ENCODE measurements at places on chromosomes 3 and 15.

DNA sequence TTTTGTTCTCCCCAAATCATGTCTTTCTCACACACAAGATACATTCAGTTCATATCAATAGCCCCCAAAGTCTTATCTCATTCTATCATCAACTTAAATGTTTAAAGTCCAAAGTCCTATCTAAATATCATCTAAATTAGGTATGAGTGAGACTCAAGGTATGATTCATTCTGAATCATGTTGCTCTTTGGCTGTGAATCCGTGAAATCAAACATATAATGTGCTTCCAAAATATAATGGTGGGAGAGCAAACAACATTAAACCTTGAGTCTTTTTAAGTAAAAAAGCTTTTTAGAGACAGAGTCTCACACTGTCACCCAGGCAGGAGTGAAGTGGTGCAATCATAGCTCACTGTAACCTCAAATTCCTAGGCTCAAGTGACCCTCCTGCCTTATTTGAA is 139.1 kb downstream of the SAMMSON start:
- DNase-seq, result no peak

DNA sequence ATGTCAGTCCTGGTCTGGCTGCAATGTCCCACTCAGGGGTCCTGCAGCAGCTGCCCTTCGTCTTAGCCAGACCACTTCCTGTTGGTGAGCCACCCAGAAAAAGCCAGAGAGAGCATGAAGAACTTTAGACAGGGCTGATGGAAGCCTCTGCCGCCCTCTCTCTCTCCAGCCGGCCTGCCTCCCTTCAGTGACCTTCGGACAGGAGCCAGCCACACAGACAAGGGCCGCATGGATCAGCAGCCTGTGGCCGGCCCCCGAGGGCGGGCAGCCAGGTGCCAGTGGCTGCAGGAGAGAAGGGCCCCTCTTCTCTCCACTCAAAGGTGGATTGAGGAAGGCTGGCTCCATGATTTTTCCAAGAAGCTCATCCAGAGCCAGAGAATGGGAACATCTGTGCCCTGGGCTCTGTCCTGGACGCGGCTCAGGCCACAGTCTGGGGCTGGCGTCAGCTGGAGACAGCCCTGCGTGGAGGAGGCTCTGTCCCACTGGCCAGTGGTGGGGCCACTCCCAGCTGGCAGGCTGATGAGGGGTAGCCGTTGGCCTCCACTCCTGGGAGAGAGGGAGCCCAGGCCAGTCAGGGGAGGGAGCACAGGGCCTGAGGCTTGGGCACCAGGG is 42.9 kb downstream of the ISG20 start:
- no peak for DNase-seq

GRCh38 chr15:88904257-88904623 is 8.9 kb upstream of the HAPLN3 start:
- no peak for DNase-seq

DNA sequence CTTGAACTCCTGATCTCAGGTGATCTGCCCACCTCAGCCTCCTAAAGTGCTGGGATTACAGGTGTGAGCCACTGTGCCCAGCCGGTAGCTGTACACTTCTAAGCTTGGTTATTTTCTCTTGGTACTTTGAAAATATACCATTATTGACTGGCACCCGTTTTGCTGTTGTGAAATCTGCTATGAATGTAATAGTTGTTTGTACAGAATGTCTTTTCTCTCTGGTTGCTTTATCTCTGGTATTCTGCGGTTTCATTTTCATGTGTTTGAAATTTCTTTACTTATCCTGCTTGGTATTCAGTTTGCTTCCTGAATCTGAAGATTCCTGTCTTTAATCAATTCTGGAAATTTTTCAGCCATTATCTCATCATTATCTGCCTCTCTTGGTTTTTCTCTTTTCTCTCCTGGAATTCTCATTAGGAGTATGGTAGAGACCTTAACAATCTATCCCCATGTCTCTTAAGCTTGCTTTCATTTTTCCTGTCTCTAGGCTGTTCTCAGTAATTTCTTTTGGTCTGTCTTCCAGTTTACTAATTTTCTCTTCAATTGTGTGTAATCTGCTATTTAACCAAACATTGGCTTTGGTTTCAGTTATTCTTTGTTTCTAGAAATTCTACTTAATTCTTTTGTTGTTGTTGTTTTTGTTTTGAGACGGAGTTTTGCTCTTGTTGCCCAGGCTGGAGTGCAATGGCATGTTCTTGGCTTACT is 2.8 kb upstream of the PAK2 start:
- no peak for DNase-seq

DNA sequence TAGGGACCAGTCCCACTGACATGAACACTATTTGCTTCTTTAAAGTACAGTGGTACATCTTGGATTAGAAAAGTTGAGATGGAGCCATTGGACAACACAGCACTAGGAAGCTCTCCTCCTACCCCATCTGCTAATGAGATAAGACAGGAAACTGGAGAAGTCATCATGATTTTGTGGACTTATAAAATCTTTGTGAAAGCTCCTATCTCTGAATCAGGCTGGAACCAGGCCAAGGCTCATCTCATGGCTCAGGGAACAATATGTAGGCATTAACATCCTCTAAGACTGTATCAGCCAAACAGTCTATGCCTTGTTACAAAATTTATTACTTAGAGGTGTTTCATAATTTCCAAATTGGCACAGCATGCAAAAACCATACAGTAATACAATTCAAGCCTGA is 84.1 kb downstream of the BOC start:
- DNase-seq, result no peak

DNA sequence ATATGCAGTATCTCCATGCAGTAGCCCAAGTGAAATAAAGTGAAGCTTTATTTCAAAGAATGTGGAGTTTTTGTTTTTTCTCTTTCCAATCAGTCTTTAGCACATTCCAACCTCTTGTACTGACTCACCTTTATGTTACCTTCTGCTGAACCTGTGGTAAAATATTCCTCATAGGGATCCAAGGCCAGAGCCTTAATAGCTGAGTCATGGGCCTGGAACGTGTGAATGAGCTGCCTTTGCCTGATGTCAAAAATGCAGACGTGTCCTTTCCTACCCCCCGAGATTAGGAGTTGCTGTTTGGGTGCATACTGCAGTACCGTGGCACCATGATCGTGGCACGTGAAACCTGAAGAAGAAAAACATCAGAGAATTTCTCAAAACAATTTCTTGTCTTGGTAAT is 108.5 kb downstream of the GLDN start:
- DNase-seq, result no peak

All from iPS-NIHi11 (cell line).